ENCODE measurements at places on chromosomes 3 and 15. TPM values are rescaled to one million over a fixed set of nuclear protein-coding genes. Genes with fewer than 3 reads are reported as not detected.

DNA sequence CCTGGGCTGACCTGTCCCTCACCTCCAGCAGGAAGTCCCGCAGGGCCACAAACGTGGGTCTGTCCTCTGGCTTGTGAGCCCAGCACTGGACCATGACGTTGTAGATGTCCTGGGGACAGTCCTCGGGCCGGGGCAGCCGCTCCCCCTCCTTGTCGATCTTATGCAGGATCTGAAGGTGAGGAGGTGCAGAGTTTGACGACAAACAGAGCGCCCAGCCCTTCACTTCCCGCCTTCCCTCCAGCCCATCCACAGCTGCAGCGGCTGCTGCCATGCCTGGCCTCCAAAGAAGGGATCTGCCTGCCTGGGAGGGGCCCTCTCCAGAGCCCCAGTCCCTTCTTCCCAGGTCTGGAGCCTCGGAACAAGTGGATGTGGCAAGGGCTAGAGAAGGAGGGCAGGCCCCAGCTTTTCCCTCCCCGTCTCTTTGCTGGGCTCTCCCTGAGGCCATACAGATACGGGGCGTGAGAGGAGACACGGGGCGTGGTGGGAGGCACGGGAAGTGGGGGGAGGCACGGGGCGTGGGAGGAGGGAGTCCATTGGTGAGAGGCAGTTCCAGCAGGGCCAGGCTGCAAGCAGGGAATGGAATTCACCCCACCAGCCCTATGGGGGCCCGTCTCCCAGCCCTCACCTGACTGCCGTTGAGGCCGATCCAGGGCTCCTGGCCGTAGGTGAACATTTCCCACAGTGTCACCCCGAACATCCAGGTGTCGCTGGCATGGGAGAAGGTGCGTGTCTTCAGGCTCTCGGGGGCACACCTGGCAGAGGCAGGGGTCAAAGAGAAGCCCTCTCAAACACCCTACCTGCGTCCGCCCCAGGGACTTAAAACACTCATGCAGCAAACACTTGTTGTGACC is 29.7 kb downstream of the TNK2 start:
- H3K4me1 ChIP-seq = no peaks in the 10 kb centered on the region
- H3K4me3 ChIP-seq = no peak overlapping the region
- H3K36me3 ChIP-seq = peaks cover 9% of the 10 kb centered on the region
- no peaks in the 10 kb centered on the region for H3K27me3 ChIP-seq
- DNase-seq = no peak

GRCh38 chr15:86526938-86527690 is 447.4 kb downstream of the AGBL1 start:
- no peak overlapping the region for H3K4me3 ChIP-seq
- no peaks in the 10 kb centered on the region for H3K4me1 ChIP-seq
- H3K36me3 ChIP-seq = no peaks in the 10 kb centered on the region
- H3K27me3 ChIP-seq = no peaks in the 10 kb centered on the region
- no peak for DNase-seq

DNA sequence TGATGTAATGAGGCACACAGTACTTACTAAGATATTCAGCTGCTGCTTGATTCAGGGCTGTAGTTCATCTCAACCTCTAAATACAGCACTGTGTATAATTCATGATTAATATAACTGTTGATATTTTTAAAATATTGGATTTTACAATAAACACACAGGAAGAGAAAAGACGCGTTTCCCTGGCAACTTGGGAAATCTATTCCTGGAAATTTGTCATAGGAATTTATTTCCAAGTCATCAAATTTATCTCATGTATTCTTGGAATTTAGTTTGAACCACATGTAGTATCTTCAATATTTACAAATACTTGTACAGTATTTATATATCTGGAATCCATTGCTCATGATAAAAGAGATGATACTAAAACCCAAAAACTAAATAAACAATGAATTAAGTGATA is 30.6 kb downstream of the EPHA3 start:
- H3K4me1 ChIP-seq = no peaks in the 10 kb centered on the region
- H3K27ac ChIP-seq = no peak overlapping the region
- no peak for DNase-seq
- H3K4me3 ChIP-seq = no peak overlapping the region
- no peaks in the 10 kb centered on the region for H3K36me3 ChIP-seq
- H3K27me3 ChIP-seq = no peaks in the 10 kb centered on the region

Gene IL17RE
- 3.1 TPM for total RNA-seq
